DMS 273 treated with DMSO at 0.1 percent for 48 hours (cell line): ENCODE measurements at places on chromosomes 7 and 10.

DNA sequence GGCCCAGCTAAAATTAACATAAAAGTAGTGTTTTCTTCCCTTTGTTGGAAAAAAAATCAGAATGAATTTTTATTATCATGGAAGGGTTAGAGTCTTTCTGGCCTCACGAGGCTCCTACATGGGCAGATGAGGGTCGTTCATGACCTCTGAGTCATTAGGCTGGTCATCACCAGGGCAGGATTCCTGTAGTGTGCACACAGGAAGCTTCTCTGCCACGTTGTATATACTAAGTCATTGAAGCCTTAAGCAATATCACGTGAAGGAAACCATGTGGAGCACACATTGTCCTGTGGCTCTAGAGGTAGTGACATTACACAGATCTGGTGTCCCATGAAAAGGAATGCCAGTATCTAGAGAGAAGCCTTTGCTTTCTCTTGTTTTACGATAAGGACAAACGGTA, 84.7 kb upstream of the C1QL3 start:
- no peak for DNase-seq

GRCh38 chr10:35554036-35554435, 51.1 kb upstream of the GJD4 start:
- DNase-seq = no peak

GRCh38 chr10:132470410-132471124, 67.0 kb upstream of the INPP5A start:
- DNase-seq = no peak

- peak; percentile 58 for DNase-seq
Measured at GRCh38 chr10:35218339-35218955, 91.8 kb downstream of the CREM start.

DNA sequence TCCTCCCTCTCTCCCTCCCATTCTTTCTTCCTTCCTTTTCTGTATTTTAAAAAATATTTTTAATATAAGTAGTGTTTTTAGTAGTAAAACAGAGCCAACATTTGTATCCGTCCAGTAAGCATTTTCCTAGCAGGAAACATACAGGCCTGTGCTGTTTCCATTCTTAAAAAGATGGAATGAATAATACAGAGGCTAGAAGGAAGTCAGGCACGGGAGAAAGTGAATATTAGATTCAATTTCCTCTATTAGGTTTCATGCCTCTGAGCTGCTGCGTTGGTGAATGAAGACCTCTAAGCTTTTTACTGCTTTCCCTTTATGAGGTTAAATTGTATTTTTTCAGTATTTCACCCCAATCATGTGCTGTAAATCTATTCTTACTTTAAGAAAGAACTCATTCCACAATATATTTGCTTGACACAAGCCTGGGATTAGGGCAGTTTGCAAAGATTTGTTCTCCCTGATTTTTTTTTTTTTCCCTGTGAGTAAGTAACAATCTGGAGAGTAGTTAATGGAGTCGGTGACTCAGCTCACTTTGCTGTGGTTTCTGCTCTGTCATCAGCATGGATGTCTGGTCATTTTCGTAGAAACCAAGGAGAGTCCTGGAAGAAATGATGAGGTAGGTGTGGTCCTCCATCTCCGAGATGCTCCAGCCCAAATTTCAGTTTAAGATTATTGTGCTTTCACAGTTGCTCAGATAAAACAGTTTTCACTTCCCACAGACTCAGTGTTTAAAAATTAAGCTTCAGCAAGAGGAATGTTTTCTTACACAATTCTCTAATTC, 76.1 kb upstream of the PITRM1 start:
- DNase-seq = no peak

DNA sequence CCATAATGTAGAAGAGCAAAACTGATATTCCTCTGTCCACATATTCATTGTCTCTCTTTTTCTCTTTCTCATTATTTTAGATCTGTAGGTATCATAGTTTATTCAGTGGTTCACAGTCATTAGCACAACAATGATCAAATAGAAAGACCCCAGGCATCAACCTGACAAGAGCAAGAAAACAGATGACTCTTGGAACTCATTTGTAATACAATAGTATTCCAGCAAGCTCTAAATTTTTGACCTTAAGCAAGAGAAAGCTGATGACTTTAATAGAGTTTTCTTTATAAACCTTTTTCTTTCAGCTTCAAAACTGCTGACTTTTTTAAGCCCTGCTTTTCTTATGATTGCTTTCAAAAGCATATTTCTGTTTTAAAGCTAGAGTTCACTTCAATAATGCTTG, 507.5 kb upstream of the SORCS1 start:
- DNase-seq = no peak

DNA sequence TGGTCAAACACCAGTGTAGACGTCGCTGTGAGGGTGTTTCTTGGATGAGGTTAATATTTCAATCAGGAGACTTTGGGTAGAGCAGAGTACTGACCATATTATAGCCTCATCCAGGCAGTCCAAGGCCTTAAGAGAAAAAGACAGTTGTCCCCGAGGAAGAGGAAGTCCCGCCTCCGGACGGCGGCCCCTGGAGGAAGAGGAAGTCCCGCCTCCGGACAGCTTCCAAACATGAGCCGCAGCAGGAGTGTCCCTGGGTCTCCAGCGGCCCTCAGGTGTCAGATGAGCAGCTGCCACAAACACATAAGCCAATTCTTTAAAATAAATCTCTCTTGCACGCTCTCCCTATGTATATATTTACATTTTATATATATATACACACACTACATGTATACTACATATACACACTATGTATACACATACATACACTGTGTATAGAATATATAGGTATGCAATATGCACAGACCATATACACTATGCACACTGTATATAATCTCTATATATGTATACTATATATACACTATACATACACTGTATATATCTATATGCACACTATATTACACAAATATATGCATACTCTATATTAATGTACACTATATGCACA, 37.5 kb downstream of the PWWP2B start:
- DNase-seq = no peak

DNA sequence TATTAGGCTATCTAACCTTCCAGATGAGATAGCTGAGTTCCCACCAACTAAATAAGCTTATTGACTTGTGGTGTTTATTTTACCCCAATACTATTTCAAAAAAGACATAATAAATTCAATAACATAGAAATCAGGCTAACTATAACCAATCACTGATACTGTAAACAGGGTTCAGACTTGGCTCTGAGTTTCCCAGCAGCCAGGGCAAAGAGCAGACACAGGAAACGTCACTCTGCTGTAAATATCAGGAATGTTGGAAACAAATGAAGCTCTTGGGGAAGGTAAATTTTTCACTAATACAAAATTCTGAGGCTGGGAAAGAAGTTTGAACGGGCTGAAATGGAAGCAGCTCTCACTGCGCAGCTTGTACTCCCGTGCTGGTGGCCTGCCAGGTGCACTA, 114.6 kb downstream of the GALNT11 start:
- no peak for DNase-seq

- DNase-seq = no peak
Measured at GRCh38 chr10:21494191-21495001, 31.1 kb downstream of the SKIDA1 start.

DNA sequence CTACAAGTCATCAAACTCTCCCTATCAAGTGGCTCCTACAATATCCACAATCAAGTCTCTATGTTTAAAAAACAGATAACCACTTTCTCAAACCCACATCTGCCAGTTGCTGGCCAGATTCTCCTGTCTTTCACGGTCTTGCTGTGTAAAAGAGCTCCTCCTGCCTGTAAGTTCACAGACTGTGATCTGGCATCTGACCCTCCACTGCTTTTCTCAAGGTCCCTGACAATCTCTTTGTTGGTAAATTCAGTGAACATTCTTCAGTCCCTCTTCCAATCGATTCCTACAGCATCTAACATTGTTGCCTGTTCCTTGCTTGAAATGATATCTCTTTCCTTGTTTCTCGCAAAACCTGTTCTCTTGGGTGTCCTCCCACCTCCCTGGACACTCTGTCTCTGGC, 18.5 kb upstream of the LMOD2 start:
- DNase-seq = no peak

DNA sequence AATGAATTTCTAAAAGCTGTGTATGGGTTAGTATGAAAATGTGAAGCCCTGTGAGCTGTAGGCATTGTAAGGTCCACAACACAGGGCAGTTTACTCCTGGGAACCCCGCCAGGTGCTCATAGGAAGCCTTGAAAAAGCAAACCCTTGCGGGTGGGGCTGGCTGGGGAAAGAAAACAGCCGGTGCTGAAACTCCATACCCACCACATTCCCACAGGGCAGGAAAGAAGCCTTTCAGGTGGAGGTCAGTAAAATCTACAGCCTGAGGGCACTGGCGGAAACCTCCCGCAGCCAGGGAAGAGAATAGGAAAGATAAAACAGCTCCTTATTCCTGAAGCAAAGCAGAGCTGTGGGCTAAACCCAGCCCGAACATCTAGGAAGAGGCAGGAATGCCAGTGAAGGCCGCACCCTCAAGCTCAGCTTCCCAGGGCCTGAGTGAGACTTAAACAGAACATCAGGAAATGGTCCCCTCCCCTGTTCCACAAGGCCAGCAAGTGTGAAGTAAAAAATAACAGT, 34.7 kb downstream of the PODXL start:
- no peak for DNase-seq

GRCh38 chr10:117342641-117343040, 32.6 kb downstream of the PDZD8 start:
- DNase-seq = no peak

GRCh38 chr7:24877790-24878311, 102.1 kb downstream of the OSBPL3 start:
- no peak for DNase-seq

DNA sequence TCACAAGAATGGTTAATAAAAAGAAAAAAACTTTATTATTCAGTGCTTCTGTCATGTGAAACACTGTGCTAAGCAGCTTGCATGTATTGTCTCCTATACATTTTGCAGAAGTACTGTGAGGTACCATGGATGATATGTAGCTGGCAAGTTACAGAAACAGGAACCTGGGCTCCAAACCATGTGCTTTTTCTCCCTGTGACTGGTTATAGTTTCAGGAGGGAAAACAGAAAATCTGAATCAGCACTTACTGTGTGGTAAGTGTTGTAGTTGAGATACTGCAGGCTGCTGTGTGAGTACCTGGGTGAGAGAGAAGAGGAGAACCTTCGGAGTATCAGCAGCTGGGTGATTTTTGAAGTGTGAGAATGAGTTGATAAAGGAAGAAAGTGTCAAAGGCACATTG, 285.0 kb downstream of the SUGCT start:
- no peak for DNase-seq

GRCh38 chr7:47730142-47730541, 148.2 kb upstream of the TNS3 start:
- no peak for DNase-seq

GRCh38 chr7:135111379-135111778, 36.5 kb upstream of the TMEM140 start:
- DNase-seq = no peak

- DNase-seq = no peak
Measured at GRCh38 chr7:106623853-106624252, 37.1 kb downstream of the CCDC71L start.

DNA sequence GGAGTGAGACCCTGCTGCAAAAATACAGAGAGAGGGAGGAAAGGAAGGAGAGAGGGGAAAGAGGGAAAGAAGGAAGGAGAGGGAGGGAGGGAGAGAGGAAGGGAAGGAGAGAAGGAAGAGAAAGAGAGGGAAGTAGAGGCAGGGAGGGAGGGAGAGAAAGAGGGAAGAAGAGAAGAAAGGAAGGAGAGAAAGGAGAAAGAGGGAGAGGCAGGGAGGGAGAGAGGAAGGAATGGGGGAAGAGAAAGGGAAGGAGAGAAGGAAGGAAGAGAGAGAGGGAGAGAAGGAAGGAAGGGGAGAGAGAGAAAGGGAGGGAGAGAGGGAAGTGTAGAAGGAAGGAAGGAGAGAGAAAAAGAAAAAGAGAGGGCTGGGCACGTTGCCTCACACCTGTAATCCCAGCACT, 121.7 kb downstream of the TMEM130 start:
- no peak for DNase-seq

DNA sequence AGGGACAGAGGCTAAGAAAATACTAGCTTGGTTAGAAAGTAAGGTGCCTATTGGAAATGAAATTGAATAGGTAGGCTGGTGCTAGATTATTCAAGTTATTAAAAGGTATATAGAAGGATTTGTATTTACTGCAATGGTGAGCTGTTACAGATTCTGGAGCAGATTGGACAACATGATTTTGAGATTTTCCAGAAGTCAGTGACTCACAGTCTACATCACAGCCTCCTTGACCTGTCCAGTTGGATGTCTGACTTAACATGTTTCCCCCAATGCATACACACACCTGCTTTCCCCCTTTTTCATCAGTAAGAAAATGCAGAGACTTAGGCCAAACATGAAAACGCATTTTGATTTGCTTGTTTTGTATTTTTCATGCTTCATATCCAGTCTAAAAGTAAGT, 33.4 kb downstream of the STARD3NL start:
- no peak for DNase-seq

DNA sequence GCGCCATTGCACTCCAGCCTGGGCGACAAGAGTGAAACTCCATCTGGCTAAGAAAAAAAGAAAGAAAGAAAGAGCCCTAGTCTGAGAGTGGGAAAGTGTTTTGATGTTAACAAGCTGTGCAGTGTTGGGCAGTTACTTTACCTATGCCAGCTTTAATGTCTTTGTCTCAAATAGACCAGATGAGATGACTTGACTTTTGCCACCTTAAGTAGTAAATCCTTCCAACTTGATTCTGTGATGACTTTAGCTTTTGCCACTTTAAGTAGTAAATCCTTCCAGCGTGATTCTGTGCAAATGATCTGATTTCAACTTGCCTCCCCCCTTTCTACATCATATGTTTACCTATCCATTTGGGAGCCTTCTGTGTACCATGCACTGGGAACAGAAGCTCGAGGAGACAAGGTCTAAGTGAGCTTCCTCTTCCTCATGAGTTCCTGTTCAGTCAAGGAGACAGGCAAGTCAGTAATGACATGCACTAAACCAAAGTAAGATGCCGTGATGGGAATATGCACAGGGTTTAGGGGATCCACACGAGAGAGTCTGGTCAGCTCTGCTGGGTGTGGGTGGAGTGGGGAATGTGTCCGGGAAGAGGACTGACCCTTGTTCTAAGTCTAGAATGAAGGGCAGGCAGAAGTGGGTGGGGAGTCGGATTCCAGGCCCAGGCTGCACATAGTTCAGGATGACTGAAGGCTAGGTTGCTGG, 17.2 kb downstream of the INPP5F start:
- no peak for DNase-seq

DNA sequence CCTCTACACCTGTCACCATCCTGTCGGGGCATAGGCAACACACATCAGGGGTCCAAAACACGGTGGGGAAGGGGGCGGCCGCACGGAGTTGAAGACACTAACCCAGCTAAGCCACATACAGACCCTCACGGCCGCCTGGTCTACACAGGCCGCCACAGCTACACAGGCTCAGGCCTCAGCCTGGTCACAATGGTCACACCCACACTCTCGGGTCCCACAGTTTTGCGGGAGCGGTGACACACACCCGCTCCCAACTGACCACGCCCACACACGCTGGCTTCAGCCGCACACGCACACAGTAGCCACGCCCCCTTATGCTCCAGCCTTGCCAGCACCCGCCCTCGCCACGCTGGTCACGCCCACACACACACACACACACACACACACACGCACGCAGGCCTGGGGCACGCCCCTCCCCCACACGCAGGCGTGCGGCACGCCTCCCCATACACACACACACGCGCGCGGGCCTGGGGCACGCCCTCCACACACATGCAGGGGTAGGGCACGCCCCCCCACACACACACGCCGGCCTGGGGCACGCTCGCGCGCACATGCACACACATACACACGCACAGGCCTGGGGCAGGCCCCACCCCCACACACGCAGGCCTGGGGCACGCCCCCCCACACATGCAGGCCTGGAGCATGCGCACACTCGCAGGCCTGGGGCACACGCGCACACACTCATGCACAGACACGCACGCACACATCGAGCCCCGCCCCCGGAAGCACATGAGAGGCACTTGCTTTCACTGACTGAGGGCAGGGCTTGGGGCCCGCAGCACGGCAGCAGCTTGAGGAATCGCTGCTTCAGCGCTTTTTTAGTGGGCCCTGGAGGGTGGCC, 12.3 kb upstream of the OGA start:
- peak; percentile 48 for DNase-seq
